ENCODE measurements at places on chromosomes 7 and 10. TPM values are rescaled to one million over a fixed set of nuclear protein-coding genes. Genes with fewer than 3 reads are reported as not detected.

WDR37 gene
- 5.3 TPM for polyA plus RNA-seq

DNA sequence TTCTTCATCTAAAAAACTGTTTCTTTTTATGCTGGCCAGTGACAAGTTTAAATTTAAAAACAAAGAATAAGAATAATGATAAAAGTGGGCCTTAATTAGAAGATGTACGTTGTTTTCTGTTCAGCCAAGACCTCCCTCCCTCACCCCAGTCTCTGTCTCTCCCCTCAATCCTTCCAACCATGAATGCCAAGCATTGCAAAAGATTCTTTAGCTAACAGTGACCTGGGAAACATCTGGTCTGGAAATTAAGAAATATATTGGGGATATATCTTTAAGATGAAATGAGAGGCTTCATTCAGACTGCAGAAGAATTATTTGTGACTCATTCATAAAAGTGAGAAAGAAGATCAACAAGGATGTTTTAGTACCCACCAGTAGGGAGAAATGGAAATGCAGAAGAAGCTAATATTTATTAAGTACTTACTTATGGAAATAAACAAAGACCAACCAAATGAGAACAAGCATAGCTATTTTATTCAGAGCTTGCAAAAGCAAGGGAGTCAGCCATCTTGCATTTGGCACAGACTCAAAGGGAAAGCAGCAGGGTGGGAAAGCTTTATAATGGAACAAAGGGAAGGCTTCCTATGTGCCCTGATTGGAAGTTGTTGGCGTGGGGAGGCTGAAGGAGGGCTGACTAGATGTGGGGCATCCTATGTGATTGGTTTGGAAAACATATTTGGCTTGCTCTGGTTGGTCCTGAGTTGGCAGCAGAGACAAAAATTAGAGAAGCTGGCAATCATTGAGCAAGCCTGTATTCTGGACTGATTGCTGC lies 595.4 kb upstream of the GHITM start:
- peak; percentile 17 for DNase-seq

GRCh38 chr7:137992550-137993394 lies 9.1 kb downstream of the CREB3L2 start:
- no peak for DNase-seq

SUN3 gene
- not detected for polyA plus RNA-seq

GRCh38 chr10:72814099-72814790 lies 79.3 kb upstream of the OIT3 start:
- no peak for DNase-seq

- DNase-seq, result peak; percentile 36
Measured at GRCh38 chr10:63114031-63114814, 18.9 kb upstream of the NRBF2 start.

CXCL12 gene
- 11.6 TPM for polyA plus RNA-seq

EBF3 gene
- 0.19 TPM for polyA plus RNA-seq

DNA sequence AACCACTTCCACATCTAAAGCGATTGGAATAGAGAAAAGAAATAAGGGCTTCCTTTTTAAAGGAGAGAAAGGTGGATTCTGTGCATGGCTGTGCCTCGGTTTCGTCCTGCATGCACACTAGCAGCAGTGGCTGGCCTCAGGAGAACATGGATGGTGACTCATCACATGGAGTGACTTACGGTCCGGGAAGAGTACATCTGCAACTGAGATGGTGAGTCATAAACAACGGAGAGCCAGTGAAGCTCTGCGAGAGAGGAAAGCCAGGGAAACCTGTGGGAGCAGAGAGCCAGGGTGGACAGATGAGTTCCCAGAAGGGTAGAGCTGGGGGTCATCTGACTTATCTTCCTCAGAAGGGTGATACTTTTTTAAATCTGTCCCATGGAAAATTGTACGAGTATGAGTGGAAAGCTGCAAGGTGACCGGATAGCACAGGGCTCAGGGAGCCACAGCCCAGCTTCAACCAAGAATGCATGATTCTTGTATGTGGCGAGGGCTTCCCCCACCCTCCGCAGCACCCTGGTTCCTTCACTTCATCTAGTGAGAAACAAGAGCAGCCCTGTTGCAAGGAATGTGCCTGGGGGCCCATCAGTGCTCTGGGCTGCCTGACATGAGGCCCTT lies 259.1 kb downstream of the KLF6 start:
- DNase-seq, result no peak

- peak; percentile 15 for DNase-seq
Measured at GRCh38 chr7:156015237-156016020, 203.2 kb upstream of the SHH start.

GRCh38 chr10:86411281-86411841 lies 44.8 kb upstream of the GRID1 start:
- DNase-seq, result peak; percentile 81

TCTN3 gene
- 8.6 TPM for polyA plus RNA-seq

- no peak for DNase-seq
Measured at GRCh38 chr7:1380231-1380815, 78.9 kb downstream of the MICALL2 start.

DNA sequence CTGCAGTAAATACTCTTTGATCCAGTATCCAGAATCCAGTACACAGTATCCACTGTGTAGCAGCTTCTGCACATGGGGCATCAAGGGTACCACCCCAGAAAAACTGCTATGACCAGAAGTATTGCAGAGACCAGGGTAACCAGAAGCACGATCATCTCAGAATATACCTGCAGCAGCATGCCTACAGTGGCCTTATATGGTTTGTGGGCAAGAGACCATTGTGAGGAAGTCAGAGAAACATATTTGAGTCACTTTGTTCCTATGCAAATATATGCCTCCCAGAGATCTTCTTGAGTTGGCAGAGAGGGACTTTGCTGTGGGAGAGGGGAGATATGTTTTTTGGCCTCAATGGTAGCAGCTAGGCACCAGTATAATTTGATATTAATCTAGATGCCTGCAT lies 206.4 kb upstream of the LRRTM3 start:
- DNase-seq, result no peak

DNA sequence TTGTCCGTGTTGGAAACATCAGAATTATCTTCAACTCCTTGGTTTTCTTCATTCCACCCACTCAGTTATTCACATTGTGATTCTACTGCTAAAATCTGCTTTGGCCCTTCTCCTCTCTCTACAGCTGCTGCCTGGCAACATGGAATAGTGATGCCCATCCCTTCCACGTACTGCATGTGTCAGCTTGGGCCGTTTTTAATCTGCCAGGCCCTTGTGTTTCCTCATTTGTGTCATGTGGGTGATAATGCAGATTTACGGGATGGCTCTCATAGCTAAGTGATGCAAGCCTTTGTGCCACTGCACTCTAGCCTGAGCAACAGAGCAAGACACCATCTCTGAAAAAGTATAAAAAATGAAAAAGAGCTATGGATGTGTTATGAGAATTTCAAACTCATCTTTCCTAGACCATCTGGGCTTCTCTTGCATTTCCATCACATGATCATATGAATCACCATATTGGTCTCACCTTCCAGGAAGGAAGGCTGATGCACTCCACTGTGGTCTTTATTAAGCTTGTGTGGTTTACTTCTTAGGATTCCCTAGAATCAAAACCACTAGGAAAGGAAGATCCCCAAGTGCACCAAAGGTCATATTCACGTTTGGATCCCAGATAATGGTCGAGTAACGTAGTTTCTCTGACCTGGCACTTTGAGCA lies 20.6 kb upstream of the CELF2 start:
- DNase-seq, result no peak

GRCh38 chr10:94268652-94269051 lies 94.1 kb downstream of the NOC3L start:
- no peak for DNase-seq

GRCh38 chr7:133742709-133743538 lies 384.2 kb upstream of the LRGUK start:
- DNase-seq, result no peak

Data from stomach (tissue), 19 donors.